Activated CD8-positive, alpha-beta memory T cell treated with anti-CD3 and anti-CD28 coated beads for 48 hours (primary cell): ENCODE measurements at places on chromosomes 6 and 20.

DNA sequence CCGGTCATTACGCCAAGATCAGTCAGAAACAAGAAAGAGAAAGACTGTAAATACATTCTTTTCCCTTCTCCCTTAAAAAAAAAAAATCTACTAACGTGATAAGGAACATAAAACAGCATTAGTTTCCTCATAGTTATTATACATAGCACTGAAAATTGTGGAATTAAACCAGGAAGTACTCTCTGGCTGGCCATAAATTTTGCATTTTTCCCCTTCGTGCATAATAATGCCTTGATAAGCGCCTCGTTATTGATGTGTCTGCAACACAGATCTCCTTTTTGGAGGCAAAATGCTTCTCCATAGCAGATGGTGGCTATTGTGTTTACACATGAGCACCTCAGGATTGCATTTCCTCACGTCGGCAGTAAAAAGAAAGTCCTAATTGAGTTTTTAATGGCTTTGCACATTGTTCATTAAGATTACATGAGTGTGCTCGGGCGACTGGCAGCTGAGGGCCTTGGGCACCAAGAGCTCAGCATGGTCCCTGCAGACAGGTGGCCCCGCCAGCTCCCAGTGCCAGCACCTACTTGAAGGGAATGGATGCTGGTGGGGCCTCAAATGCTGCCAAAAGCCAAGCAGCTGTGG lies 394.5 kb downstream of the PTPRT start:
- DNase-seq, result no peak

DNA sequence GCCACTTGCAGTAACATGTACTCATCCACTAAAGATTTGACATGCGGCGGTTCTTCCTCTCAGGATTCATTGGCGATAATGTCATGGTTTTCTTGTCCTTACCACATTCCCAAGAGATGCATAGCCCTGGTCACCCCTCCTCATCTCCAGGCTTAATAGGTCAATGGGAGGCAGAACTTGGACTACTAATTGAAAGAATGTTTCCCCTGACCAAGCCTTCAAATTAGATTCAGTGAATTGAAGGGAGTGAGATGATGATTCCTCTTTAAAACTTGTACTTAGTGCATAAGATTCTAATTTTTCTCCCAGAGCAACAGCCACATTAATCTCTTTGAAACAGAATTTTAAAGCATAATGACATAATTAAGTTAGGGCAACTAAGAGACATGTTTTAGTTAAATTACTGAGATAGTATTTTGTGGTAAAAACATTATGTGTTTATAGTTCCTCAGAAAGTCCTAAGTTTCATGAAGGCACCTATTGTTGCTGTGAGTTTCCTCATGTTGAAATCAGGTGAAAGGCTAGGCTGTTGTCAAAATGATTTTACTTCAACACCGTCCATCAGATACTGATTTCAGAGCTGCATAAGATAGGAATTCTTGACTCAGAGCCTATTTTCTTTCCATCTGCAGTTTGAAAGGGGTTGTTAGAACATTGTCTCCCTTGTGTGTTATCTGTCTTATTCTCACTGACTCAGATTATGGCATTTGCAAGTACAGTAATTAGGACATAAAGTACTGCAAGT lies 48.5 kb downstream of the STK4 start:
- DNase-seq, result no peak

GRCh38 chr20:34970193-34970840 lies 14.6 kb downstream of the MYH7B start:
- DNase-seq, result no peak

DNA sequence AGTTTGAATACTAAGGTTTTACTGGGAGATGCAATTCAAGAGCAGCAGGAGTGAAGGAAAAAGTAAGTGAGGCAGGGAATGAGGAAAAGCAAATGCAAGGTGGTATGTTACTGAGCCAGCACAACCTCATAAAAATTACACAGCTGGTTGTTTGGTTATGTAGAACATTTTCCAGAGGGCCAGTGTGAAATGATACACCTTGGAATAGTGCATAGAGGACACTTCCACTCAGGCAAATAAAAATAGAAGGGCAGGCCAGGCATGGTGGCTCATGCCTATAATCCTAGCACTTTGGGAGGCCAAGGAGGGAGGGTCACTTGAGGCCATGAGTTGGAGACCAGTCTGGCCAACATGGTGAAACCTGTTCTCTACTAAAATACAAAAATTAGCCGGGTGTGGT lies 43.4 kb upstream of the POPDC3 start:
- DNase-seq, result no peak

DNA sequence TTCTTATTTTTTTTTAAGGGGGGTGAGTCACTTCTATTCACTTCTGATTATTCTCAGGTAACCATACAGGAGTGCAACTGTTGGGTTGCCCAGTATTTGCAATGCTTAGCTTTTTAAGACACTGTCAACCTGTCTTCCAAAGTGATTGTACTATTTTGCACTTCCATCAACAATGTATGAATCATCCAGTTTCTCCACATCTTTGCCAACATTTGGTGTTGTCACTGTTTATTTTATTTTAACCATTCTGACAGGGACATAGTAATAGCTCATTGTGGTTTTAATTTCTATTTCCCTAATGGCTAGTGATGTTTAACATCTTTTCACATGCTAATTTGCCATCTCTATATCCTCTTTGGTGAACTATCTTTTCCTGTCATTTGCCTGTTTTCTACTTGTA lies 1.4 kb upstream of the SLC13A3 start:
- no peak for DNase-seq

DNA sequence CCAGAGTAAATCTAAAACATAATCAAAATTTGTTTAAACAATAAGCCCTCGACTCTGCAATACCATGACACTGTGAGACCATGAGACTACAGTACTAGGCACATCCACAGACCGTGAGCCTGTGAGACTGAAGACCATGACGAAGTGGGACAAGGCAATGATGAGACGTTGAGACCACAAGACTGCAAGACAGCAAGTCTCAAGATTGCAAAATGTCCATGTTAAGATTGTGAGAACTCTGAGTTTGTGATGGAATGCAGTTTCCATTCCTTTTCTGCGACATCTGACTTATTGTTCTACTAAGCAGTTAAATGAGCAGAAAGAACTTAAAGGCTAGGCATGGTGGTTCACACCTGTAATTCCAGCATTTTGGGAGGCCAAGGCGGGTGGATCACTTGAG lies 102.1 kb upstream of the PHACTR1 start:
- no peak for DNase-seq

DNA sequence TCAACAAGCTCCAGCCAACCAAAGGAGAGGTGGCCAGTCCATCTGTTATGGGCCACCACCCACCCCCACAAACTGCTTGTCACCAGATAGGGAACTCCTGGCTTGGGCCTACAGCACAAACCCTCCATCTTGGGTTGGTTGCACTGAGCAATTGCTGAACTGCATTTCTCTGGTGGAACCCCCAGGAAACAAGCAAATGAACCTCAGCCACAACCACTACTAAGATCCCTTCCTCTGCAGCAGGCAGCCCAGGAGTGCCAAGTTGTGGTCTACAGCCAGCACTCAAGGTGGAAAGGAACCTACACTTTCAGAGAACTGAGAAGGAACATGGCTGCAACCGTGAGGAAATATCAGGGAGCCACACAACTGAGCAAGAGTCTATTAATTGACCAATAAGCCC lies 171.6 kb downstream of the TMEM200A start:
- DNase-seq, result no peak

DNA sequence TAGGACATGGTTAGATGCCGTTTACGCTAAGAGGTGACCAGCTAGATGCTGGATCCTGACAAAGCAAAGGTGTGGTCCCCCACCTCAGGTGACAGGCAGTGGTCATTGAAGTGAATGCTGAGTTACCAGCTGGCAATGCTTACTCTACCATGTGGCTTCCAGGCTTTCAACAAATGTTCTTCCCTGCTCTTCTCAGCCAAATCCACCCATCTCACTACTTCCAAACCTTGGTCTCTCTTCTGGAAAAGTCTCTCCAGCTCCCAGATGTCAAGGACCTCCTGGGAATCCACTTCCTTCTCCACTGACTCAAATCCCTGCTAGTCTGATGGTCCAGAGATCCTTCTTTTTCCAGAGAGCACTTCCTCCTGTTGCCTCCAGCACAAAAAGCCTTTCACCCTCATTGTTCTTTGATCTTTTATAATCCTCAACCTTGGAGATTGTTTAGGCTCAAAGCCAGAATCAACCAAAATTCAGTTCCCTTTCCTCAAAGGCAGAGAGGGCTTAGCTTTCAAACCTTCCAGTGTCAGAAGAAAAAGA lies 228.0 kb downstream of the ZNF217 start:
- no peak for DNase-seq

DNA sequence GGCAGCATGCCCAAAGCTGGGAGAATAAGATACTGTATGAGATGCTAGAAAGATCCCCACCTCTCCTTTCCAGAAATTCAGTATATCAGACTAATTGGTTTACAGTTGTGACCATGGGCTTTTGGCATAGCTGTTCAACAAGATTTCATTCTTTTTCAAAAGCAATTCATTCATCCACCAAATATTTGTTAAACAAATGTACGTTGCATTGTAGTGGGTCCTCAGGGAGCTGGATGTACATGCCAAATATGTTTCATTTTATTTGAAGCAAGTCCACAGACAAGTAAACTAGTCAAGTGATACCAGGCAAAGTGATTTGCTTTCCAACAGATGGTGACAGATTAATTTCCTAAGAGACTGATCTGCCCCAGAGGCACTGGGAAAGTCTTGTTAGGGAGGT lies 85.8 kb upstream of the ESR1 start:
- no peak for DNase-seq

GRCh38 chr20:1341561-1342265 lies 12.8 kb upstream of the SDCBP2 start:
- DNase-seq, result no peak

DNA sequence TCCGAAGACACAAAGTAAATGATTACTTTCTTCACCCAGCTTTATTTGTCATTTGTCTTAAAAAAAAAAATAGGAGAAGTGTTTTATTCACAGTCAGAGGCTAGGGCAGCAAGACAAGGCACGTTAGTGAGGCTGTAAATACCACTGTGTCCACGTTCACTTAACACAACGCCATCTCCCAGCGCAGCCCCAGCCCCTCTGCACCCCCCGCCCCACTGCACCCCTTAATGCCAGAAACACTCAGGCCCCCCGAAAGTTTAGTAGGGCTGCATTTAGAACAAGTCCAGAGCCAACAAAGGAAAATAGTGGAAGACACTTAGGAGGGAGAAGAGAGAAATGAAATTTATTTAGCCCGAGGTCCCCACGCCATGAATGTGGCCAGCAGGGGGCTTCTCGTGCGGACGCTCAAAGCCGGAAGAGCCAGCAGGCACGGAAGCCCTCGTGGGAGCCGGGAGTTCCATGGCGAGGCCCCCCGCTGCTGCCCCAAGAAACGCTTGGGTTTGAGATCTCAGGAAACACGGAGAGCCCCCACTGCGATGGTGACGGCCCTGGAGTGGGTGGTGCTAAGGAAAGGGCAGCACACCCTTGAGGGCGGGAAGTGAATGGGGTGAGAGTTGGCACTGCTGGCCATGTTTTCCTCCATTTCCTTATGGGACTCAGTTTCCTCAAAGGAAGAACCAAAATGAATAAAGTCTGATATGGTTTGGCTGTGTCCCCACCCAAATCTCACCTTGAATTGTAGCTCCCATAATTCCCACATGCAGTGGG lies 50.2 kb downstream of the IYD start:
- no peak for DNase-seq

- no peak for DNase-seq
These were observed 805 bp upstream of the STX16 start for GRCh38 chr20:58650181-58650775.

DNA sequence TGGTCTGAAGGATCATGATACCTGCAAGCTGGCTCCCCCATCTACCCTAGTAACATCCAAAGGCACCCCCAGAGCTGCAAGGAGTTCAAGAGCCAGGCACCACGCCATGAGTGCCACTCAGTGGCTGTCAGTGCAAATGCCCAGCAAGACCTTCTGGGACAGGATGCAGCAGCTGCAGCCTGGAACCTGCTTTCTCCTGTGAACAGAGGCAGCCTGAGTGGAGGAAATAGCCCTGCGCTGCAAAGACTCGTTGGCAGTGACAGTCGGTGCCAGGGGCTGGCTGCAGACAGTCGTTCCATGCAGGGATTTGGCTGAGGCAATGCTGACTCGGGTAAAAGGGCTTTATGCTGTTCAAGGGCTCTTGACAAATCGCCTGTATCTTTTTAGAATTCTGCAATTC lies 15.7 kb upstream of the SSTR4 start:
- no peak for DNase-seq

- DNase-seq, result peak; percentile 9
These were observed 26.3 kb downstream of the C6orf89 start for GRCh38 chr6:36912030-36912454.

DNA sequence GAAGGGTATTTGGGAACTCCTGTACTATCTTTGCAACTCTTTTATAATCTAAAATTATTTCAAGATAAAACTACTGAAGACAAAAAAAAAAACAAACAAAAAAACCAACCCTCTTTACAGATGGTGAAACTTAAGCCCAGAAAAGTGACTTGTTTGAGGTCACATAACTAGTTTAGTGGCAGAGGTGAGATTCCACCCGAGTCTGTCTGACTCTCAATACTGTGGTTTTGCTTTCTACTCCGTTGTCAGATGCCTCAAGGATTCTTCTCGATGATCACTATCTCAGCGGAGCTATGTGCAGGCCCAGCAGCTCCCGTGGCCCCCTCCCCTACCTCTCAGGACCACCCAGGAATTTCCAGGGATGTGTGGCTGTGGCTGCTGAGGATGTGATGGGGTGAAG lies 36.1 kb upstream of the KCNB1 start:
- DNase-seq, result no peak

DNA sequence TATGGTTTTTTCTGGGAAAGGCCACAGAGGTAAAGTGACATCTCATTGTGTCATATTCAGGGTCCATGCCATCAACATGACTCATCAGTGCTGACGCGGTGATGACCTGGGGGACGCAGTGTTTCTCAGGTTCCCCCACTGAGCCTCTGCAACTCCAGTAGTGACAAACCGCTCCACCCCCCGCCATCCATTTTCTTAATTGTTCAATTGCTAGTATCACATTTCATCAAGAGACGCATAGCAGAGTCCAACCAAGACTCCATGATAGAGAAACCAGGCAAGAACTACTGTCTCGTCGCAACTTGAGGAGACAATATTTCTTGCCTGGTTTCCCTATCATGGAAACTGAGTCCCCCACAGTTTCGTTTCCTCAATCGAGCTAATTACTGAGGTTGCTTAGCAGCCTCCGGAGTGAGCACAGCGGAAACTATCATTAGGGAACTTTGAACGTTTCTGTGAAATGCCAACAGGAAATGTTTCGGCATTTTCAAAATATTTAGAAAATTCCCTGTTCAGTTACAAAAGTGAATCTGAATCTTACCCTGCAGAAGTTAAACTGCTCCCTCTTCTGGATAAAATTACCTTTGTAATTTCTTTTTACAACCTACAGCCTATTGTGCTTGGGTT lies 12.2 kb upstream of the SERPINB1 start:
- peak; percentile 66 for DNase-seq

DNA sequence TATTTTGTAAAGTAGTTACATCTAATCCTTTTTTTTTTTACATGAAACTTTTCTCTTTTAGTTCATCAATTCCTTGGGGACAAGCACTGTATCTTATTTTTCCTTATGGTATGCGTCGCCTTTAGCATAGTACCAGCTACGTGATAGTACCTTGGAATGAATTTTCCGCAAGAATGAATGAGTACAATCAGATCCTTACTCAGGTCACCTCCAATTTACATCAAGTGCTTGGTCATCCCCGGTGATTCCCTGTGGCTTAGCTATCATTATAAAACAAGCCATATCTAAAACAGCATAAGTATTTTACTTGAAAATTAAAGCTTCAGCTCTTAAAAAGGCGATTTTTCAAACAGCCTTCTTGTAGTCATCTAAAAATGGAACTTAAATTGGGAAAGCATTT lies 680.4 kb upstream of the MAP3K7 start:
- DNase-seq, result no peak
